COR-L47 (cell line): ENCODE measurements at places on chromosomes 7 and 10.

DNA sequence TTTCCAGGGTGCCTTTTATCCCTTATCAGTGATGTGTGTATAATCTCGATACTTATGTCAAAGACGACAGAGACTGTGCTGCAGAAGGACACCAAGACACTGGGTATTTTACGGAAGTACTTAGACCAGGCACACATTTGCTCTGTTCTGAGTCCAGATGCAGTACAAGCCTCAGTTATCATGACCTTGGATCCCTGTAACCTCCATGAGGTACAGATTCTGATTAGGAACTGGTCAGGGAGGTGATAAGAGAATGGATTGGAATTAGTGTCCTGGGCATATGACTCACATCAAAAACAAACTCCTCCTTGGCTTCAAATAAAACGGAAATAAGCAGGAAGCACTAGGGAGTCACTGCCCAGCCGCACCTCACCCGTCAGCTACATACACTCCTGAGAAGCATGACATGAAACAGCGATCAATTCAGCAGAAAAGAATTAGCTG, 146.5 kb downstream of the SFMBT2 start:
- DNase-seq, result no peak

DNA sequence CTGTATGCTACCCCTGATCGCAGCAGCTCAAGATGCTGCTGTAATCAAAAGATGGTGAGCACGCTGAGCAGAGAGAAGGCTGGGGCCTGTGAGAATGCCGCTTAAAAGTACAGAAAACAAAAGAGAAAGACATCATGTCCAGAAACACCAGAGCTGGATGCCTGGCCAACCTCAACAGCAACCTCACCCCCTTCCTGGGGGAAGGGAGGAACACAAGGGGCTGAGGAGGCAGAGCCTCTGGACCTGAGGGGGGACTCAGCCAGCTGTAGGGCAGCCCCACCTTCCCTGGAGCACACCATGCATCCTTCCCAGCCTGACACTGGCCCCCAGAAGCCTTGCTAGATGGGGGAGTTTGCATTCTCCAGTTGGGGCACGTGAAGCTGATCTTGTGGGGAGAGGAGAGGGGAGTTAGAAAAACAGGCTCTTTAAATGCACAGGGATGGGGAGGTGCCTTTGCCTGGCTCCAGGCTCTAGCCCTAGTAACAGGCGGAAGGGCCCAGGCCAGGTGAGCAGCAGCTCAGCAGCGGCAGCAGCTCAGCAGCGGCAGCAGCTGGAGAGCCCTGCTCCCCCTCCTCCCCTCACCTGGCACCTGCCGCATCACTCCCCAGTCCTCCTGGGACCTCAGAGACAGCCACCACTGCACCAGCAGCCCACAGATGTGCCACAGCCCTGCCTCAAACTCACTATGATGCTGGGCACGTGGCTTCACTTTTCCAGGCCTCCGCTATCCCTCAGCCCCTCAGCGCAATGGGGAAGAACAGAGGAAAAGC, 156.3 kb downstream of the NEURL1 start:
- DNase-seq, result no peak

GRCh38 chr10:78448470-78448869, 414.8 kb downstream of the RPS24 start:
- DNase-seq, result no peak

- no peak for DNase-seq
These were observed 483.2 kb downstream of the ADRA2A start for GRCh38 chr10:111560027-111560426.

DNA sequence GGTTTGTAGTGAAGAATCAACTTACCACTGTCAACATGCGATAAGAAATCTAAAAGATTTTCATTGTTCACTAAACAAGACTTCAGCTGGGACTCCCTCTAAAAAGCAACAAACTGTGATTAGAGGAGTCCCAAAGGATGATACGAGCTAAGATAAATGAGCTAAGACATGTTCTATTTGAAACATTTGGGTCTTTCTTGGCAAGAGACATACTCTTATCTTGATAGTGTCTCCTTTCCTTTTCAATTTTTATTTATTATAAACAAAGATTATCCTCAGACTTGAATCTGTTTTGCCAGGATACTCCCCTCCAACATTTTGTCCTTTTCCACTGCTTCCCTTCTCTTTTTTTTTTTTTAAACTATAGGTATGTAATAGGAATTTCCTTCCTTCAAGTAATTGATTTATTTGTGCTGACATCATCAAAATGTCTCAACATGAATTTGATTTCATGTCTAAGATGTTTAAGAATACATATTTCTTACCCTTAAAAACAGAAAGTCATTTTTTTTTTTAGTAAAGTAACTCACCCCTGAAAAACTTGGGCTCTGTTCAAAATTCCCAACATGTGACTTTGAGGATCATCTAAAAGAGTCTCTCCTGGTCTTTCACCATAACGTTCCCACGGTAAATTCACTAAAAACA, 158.4 kb upstream of the NRP1 start:
- DNase-seq, result no peak

GRCh38 chr10:97612386-97612785, 20.9 kb downstream of the MORN4 start:
- DNase-seq, result no peak

GRCh38 chr7:83101530-83101929, 61.2 kb downstream of the PCLO start:
- DNase-seq, result no peak

- DNase-seq, result no peak
These were observed 14.8 kb downstream of the CCL24 start for GRCh38 chr7:75798770-75799169.

DNA sequence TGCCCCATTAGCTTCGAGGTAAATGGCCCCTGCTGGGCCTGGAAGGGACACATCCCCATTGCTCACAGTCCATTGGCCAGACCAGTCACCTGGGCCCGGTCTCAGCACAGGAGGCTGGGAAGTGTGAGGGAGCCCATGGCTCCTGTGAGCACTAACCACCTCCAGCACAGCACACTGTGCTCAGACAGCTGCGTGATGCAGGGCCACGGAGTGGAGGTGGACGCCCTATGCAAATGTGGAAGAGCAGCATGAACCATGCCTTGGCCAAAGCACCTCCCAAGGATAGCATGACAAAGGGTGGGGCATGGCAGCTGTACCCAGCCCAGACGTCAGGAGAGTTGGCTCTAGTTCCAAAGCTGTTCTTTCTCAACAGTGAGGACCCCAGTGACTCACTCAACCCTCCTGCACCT, 120.1 kb upstream of the ZMIZ1 start:
- no peak for DNase-seq

GRCh38 chr10:57825015-57825414, 442.7 kb downstream of the IPMK start:
- DNase-seq, result no peak

DNA sequence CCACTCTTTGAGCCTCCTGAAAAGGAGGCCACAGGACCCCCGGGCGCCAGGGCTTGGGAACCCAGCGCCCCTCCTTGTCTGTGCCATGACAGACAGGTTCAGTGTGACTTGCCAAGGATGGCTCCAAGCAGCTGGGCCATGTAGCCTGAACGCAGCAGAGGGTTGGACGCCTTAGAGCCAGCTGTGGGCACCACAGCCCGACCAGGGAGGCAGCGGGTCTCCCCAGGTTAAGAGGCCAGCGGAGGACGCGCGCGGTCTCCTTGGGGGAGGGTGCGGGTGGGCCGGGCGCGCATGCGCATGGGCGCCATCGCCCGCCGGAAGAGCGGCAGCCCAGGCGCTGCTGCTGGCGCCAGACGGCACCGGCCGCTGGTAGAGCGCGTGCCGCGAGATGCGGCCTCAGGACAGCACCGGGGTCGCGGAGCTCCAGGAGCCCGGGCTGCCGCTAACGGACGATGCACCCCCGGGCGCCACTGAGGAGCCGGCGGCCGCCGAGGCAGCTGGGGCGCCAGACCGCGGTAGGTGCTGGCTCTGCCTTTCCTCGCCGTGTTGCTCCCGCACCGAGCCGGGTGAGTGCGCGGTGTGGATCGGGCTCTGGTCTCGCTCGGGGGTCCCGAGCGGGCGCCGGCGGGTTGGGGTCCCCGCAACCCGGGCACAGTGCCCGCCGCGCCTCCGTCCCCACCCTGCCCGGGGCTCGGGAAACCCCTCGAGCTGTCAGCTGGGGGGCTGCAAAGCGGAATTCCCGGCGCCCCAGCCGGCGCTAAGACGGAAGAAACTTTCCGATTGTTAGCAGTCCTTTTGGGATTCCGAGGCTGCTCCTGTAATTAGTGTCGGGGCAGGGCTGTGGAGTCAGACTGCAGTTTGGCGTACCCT, at the start of gene SLC35G1:
TSS of gene SLC35G1 (plus strand) at position 333 of the 870 bp plus-strand sequence. CDS start at position 389, 56 bp downstream.
- DNase-seq, result peak; percentile 22

GRCh38 chr7:79176859-79177477, 276.5 kb downstream of the MAGI2 start:
- peak; percentile 43 for DNase-seq

DNA sequence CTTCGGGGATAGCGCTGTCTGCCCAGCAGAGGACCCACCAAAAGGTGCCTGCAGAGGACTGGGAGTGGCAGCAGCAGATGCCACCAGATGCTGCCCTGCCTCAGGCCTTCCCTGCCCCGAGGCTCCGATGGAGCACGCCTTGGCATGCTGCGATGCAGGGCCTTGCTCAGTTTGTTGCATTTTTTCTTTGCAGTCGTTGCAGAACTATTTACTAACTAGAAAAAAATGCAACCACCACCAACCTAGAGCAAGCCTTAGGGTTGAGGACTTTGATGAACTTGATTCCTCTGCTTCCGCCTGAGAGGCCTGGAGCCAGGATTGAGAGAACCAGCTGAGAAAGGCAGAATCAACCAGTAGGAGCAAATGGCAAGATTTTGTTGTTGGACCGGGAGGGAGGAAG, 585.6 kb upstream of the MKI67 start:
- no peak for DNase-seq

GRCh38 chr7:73699370-73700068, 16.1 kb downstream of the BUD23 start:
- DNase-seq, result no peak

- DNase-seq, result no peak
These were observed 131.3 kb downstream of the UBE2H start for GRCh38 chr7:129821476-129821875.

- no peak for DNase-seq
These were observed 233.9 kb upstream of the CACNA2D1 start for GRCh38 chr7:82677493-82677892.

DNA sequence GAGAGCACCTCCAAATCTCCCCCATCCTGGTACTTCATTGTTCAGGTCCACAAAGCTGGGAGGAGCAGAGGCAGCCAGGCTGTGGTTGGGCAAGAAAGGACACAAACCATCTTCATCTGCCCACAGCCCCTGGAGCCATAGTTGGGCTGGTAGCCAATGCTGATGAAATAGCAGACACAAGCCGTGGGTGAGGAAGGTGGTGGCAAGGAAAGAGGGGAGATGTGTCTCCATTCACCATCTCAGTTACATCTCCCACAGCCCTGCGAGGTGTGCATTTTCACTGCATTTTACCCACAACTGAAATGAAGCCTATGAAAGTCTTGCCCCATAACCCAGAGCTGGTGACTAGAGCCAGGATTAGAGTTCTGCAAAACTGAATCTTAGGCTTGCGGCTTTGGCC, 35.0 kb downstream of the PIK3AP1 start:
- DNase-seq, result no peak

DNA sequence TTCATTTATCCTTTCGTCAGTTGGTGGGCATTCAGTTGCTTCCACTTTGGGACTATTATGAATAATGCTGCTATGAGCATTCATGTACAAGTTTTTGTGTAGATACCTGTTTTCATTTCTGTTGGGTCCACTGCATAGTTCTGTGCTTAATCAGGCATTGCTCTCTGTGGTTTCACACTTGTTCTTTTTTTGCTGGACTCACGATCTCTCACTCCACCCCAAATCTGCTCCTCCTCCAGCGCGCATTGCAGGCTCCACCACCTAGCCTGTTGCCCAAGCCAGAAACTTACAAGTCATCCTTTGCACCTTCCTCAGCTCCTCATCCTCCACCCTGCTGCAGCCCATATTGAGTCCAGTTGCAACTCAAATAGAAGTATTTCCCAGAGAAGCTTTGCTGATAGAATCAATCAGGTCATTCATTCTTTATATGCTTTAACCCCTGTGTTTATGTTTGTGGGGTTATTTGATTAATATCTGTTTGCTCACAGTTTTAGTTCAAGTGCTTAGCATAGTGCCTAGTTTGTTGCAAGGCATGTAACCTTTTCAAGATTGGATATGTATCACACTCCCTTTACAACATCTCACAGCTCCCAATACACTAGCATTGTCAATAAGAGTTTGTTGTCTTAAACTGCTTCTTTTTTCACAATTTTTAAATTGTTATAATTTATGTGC, 16.6 kb upstream of the AFAP1L2 start:
- DNase-seq, result no peak

DNA sequence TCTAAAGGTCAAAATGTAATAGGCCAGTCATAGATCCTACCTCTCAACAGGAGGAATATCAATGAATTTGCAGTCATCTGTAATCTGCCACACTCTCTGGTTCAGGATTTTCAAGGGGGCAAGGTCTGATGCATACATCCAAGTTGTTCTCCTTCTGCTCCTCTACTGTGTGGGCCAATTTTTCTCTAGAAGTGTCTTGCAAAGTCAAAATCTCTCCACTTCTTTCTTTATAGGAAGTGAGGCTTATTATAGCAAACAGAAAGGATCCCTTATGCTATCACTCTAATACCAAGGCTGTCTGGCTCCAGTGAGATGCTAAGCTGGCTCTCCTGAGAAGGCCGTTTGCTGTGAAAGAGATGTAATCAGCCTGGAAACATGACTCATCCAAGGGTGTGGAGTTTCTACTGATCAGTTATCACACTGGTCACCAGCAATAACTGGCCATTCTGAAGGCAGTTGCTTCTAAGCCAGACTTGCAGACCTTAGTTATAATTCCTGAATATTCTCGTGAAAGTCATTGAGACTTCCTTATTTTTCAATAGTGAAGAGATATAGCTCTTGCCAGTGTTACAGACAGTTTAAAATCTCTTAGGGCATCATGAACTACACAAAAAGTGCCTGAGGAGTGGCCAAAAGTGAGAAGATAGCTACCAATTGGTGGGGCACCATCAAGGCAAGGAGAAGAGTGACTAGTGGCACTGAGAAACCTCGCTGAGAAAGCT, 43.2 kb upstream of the LRGUK start:
- no peak for DNase-seq

DNA sequence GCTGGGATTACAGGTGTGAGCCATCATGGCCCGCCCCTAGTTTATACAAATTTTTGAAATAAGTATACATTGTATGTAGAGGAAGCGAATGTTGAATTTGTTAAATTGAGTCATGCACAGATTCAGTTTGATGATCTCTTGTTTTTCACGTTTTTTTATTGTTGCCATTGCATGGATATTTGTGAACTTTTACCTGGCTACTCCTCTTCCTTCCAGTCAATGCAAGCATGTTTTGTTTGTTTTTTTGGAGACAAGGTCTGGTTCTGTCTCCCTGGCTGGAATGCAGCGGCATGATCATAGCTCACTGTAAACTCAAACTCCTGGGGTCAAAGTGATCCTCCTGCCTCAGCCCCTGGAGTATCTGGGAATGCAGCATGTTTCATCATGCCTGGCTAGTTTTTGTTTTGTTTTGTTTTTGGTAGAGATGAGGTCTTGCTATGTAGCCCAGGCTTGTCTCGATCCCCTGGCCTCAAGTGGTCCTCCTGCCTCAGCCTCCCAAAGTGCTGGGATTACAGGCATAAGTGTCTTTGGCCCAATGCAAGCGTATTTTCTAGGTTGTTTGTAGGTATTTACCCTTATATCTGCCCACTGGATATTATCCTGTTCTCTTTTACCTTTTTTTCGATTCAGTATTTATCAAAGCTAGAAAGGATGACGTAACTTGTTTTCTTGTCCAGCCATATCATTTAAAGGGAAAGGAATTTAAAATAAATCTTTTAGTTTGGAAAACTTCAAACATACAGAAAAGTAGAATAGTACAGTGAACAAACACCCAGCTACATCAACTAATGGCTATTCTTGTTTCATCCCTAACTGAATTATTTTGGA, 11.0 kb downstream of the LCOR start:
- DNase-seq, result no peak

- DNase-seq, result no peak
These were observed 301.4 kb downstream of the PTPRN2 start for GRCh38 chr7:158286210-158286609.

GRCh38 chr10:21330628-21331020, 194.9 kb downstream of the SKIDA1 start:
- no peak for DNase-seq
